Stimulated activated CD4-positive, alpha-beta T cell treated with anti-CD3 and anti-CD28 coated beads, Interleukin-15, amount 100 ng/mL, for 48 hours (primary cell): ENCODE measurements at places on chromosomes 12 and 14.

DNA sequence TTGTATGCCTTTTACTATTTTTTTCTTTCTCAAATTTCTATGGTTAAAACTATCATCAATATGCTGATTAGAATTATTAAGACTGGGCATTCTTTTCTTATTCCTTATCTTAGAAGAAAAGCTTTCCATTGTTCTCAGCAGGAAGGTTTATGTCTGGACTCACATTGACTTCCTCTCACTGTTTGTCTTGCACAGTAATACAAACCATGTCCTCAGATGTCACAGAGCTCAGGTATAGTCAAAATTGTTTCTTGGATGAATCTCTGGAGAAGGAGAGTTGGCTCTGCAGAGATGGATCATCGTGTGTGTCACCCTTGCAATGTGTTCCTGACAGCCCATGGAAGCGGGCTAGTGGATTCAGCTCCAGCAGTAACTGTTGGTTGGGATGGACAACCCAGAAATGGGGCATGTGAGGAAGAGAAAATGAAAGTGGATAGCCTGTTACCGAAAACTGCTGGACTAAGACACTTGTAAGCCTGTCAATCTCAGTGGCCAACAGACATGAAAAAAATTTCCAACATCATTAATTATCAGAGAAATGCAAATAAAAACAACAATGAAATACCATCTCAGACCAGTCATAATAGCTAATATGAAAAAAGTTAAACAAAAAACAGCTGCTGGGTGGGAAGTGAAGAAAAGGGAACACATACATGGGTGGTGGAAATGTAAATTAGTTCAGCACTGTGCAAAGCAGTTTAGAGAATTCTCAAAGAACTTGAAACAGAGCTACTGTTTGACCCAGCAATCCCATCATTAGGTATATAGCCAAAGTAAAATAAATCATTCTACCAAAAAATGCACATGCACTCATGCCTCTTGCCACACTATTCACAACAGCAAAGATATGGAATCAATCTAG, 967.8 kb downstream of the TMEM121 start:
- DNase-seq: no peak

DNA sequence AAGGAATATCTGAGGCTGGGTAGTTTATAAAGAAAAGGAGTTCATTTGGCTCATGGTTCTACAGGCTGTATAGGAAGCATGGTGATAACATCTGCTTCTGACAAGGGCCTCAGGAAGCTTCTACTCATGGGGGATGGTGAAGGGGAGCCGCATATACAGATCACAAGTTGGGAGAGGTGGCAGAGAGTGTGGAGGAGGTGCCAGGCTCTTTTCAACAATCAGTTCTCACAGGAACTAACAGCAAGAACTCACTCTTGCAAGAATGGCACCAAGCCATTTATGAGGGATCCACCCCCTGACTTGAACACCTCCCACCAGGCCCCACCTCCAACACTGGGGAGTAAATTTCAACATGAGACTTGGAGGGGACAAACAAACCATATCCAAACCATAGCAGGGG, 3.5 kb upstream of the TSPAN11 start:
- DNase-seq: no peak

GRCh38 chr12:80200414-80200813, 101.1 kb downstream of the OTOGL start:
- no peak for DNase-seq

DNA sequence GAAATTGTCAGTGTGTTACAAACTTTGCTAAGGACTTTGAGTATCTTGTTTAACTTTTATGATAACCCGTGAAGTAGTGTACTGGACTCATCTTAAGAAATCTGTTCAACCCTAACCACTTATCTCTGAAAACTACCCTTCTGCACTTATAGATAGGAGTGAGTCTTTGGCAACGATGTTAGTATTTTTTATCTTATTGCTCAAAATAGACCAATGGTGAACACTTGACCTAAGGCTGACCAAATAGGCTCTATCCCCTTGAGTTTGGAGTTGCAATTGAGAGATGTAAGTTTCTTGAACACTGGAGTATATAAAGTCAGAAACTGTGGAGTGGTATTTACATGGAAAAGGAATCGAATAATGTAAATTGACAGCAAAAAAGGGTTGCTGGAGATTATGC, 786.1 kb downstream of the TMTC2 start:
- no peak for DNase-seq

- DNase-seq: no peak
These were observed 461.1 kb downstream of the LRIG3 start for GRCh38 chr12:58459191-58459590.

DNA sequence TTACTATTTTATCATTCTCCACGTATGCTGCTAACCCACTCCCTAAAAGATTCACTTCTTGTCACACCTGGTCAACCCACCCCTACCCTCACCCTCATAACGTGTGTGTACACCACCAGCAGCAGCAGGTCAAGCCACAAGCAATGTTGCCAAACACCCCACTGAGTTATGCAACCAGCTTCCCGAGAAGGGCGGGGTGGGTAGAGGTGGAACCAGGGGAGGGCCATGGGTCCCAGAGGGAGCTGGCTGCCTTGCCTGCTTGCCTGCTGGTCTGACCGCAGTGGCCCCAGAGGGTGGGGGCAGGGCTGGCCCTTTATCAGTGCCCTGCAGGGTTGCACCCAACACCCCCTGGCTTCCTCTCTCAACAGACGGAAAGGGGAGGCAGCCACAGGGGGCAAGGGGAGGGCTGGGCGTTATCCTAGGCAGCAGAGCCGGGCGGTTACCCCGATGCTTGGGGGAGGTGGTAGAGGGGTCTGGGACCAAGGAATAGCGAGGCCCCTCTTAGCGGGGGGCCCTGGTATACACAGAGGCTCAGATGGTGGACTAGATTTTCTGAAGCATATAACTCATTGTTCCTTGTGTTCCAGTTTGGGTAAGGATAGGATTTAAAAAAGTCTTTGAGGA, 3.5 kb upstream of the NFE2 start:
- DNase-seq: no peak

DNA sequence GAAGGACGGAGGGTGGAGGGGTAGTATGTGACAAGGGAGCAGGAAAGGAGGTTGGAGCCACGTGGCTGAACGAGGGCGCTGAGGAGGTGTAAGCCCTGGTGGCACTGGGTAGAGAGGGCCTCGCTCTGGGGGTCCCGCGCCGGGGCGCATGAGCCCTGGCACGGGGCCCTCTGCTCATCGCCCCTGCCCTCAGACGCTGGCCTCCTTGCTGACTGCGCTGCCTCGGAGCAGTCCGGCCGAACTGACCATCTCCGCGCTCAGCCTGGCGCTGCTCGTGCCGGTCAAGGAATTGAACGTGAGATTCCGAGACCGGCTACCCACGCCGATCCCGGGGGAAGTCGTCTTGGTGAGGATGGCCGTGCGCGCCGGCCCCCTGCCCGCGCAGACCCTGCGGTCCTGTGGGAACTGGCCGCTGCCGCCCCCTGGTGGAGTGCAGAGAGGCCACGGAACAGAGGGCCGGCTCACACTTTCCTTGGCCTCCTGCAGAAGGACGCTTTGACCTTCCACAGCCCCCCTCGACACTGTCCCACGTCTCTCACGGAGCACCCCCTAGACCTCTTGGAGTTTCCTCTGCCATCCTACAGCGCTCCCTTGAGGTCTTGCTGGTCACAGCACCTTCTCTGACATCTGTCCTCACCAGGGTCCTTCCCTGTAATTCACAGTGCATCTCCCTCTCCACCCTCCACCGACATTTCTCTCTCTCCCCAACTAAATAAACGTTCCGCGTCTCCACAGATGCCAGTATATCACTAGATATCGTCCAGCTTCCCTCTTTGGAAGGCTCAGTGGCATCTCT, 10.5 kb downstream of the ARHGEF25 start:
- DNase-seq: peak; percentile 44

DNA sequence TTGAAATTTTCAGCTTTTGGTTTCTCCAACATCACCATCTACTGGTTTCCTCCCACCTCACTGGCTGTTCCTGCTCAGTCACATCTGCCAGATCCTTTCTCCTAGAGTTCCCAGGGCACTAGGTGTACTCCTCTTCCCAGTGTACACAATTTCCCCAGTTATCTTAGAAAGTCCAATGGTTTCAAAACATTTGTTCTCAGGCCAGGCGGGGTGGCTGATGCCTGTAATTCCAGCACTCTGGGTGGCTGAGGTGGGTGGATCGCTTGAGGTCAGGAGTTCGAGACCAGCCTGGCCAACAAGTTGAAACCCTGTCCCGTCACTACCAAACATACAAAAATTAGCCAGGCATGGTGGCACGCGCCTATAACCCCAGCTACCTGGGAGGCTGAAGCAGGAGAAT, 60.7 kb downstream of the SPPL3 start:
- no peak for DNase-seq

DNA sequence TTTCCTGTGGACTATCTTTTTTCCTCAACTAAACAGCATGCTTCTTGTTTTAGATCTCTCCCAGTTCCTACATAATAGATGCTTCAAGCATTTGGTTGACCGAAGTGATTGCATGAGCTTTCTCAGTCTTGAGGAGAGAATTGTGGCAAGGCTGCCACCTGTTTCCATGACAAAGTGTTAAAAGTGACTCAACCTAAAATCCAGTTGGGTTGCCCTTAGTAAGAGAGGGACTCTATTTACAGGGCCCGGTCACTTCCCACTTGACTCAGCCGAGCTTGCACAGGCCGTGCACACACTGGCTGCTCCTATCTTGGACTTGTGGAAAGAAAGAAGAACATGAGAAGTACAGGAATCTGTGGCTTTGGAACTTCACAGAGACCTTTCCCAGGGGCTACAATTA, 2.1 kb upstream of the B4GALNT3 start:
- no peak for DNase-seq

- peak; percentile 77 for DNase-seq
These were observed at the start of gene GMFB for GRCh38 chr14:54488646-54489317. GMFB (minus strand) TSS chr14:54488980; CDS start chr14:54488927, 53 bp downstream.

DNA sequence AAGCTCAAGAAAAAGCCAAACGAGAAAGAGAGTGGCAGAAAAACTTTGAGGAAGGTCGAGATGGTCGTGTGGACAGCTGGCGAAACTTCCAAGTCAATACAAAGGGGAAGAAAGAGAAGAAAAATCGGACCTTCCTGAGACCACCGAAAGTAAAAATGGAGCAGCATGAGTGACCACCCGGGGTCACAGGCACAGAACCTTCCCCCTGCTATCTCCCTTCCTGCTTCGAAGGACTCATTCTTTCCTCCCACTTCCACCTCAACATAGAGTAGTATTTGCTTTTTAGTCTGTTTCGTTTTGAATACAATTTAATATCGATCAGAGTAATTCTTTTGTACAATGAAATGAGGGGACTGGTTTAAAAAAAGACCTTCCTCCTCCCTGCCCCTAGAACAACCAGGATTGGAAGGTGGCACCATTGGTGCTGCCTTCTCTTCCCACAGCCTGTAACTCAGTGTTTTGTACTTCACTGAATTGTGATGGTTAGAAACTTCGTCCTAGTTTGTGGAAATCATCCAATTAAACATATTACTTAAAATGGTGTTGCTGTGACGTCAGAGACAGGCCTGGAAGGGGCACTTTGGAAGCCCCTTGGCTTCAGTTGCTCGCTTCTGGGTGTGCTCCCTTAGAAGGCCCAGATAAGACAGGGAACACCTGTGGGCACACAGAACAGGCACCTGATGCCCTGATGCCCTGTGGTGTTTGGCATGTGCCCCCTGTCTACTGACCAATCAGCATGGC, 26.1 kb upstream of the NFKBIA start:
- no peak for DNase-seq

DNA sequence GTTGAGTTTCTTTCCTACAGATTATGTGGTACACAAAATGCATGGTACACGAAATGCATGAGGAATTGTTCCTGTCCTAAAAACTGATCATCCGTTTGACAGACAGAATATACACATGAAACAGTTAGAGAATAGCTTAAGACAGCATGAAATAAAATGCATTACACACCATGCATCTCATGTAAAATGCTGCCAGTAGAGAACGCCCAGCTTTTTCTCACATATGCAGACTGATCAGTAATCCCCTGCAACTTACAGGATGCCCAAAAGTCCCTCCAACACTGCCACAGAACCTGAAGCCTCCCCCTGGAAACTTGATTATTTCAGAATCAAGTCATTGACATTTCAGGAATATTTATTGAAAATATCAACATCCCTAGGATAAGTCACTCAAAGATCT, 24.0 kb downstream of the IFNG start:
- no peak for DNase-seq

- no peak for DNase-seq
These were observed 151.0 kb upstream of the KRAS start for GRCh38 chr12:25401547-25402345.

DNA sequence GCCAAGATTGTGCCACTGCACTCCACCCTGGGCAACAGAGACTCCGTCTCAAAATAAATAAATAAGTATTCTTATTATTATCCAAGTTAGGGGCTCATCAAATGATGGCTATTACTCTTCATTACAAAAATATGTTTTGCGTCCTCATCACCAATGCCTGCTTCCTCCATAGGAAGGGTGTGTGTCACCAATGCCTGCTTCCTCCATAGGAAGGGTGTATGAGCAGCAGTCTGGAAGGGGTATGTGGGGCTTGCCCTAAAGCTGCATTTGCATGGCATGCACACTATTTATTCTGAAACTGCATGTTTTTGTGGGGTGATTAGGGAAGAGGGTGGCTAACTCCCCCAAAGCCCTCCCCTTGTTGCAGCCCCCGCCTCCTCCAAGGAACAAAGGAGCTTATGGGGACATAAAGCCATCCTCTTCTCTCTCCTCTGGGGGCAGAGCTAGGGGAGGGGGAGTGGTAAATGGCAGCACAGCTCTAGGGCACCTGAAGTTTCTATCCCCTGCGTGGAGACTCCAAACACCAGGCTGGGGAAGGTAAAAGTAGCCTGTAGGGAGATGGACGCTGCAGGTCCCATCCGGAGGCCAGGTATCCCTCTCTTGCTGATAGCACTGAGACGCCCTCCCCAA, 1.3 kb downstream of the CAMKK2 start:
- DNase-seq: no peak

DNA sequence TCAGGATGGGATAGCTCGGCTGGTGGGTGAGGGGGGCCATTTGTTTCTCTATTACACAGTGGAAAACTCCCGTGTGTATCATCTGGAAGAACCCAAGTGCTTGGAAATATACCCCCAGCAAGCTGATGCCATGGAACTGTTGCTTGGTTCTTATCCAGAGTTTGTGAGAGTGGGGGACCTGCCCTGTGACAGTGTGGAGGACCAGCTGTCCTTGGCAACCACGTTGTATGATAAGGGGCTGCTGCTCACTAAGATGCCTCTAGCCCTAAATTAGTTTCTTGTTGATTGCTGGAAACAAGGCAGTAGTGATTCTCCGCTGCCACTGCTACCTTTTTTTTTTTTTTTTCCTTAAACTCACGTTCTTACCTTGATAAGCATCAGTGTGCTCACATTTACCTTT, 1.9 kb downstream of the RIOX1 start:
- no peak for DNase-seq

GRCh38 chr14:24232645-24233537, at the start of gene GMPR2:
GMPR2 (plus strand) TSS chr14:24232929; CDS start chr14:24233254, 325 bp downstream.
- DNase-seq: no peak
